NT2/D1 (cell line): ENCODE measurements at places on chromosomes 11 and 22.
A peak's percentile ranks its signal among the peaks of the same experiment; 100 is the strongest.

GRCh38 chr11:30585892-30586250, 282 bp downstream of the MPPED2 start:
- DNase-seq, result no peak

GRCh38 chr11:31806928-31807798, 4.0 kb downstream of the PAX6 start:
- no peak for DNase-seq

GRCh38 chr11:69308936-69309615, 15.1 kb downstream of the MYEOV start:
- no peak for DNase-seq

DNA sequence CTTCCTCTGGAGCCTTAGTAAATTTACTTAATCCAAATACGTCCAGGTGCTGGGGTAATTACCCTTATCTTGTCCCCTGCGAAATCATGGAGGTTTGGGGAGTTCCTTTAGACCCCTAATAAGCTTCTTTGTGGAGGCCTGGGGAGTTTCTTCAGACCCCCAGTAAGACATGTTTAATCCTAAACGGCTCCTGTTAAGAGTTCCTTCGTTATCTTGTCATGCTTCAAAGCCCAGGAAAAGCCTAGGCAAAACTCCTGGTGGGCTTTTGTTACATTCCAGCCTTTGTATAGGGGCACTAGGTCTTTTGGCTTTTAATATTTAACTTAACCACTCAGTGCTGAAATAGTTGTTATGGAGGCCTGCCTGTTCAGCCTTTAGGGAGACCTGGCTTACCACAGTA, 18.1 kb upstream of the PAMR1 start:
- DNase-seq, result no peak

DNA sequence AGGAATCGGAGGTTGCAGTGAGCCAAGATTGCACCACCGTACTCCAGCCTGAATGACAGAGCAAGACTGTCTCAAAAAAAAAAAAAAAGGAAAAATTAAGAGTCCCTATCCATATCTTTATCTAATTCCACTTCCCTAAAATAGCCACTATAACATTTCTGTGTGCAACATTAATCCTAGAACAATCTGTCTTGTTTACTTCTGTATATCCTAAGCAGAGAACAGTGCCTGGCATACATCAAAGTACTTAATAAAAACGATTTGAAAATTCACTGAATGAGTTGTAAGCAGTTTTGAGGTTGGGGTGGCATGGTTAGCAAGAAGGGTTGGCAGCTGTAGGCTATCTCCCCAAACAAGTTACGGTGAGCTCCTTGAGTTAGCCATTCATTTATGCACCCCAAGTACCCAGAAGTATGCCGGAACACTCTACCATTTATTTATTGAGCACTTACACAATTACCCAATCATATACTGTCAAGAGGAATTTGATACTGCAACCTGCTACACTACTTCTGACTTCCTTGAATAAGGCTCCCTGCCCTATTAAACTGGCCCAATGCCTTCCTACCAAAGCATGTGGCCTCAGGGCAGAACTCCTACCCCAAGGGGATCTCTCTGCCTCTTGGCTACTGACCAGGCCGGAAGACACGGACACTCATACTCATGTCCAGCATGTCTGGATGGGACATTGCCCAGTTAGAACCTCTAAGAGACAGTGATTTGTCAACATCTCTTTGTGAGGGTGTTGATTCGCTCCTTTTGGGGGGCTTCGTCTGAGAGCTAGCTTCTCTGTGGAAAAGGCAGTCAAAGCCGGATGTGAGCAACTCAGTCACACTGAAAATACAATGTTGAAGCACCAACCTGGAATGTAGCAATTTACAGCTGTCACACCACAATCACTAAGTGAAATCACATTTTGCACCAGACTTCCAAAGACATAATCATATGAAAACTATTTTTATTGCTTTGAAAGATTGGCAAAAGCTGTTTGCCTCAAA, 16.3 kb upstream of the TMEM41B start:
- DNase-seq, result no peak

- no peak for DNase-seq
Observed at GRCh38 chr11:61684870-61685616, 4.9 kb downstream of the DAGLA start.

- DNase-seq, result no peak
Observed at GRCh38 chr11:13388741-13389140, 74.3 kb downstream of the BTBD10 start.

DNA sequence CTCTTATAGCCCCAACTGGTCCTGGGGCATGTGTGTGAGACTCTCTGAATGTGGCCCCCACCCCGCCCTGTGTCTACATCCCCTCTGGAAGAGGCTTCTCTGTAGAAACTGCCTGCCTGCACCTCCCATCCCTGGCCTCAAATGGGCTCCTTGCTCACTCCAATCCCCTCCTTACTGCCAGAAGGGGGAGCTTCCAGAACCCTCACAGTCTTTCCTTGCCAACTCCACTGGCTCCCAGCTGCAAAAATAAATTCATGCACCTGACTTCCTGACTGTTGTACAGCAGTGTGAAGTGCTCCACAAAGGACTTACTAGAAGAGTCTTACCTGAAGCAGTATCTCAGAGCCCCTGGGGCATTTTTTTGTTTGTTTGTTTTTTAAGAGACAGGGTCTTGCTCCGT, 15.2 kb upstream of the SERPIND1 start:
- DNase-seq, result no peak

DNA sequence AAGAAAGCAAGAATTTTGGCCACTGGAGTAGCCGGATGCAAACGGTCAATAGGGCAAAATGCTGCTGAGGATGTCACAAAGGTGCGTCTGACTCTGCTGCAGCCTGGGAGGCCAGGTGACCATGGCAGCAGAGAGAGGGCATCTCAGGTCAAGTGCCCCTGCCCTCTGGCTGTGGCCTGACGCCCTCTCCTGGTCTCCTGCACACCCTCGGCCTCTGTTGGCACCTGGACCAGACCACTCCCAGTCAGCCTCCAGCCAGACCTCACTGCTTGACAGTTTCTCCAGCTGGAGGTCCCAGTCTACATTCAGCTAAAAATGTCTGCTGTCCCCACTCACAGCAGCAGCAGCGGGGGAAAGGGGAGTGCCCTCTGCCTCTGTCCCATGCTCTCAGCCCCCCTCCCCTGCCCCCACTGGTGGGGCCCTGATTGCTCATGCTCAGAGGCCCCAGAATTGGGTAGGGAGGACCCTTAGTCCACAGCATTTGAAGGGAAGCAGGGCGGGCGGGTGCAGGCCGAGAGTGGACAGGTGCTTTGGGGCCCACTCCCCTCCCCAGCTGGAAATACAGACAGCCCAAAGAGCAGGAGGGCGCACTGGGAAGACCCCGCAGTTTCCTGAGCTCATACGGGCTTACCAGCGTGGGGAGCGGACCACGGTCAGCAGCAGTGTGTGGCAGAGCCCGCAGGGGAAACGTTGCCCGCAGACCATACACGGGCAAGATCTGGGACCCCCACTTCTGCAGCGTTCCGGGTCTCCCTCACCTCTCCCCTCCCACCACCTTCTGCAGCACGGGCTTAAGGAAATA, 1.6 kb upstream of the BRSK2 start:
- no peak for DNase-seq

DNA sequence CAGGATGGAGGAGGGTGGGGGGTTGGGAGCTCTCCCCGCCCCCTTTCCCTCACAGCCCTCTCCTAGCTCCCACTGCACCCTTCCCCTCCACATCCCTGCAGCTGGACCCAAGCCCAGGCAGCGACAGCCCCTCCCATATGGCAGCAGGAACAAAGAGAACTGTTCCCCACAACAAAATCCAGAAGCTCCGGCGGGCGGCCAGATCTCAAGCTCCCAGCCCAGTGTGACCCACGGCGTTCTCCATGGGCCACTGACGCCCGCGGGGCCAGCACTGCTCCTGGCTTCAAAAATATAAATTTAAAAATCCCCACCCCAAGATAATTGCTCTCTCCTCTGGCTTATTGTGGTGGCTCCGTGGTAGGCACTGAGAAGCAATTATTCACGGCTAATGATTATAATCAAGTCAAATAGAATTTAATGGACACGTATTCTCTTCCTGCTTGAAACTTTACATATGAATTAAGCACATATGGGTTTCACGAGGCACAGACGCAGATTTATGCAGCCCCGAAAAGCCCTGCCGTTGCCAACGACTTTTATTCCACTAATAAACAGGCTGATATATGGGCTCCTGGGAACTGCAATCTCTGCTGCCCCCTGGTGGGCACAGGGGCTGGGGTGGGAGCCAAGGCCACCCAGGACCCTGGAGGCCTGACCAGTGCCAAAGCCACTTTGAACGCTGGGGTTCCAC, 17.5 kb downstream of the MACROD1 start:
- DNase-seq, result peak; percentile 63

DNA sequence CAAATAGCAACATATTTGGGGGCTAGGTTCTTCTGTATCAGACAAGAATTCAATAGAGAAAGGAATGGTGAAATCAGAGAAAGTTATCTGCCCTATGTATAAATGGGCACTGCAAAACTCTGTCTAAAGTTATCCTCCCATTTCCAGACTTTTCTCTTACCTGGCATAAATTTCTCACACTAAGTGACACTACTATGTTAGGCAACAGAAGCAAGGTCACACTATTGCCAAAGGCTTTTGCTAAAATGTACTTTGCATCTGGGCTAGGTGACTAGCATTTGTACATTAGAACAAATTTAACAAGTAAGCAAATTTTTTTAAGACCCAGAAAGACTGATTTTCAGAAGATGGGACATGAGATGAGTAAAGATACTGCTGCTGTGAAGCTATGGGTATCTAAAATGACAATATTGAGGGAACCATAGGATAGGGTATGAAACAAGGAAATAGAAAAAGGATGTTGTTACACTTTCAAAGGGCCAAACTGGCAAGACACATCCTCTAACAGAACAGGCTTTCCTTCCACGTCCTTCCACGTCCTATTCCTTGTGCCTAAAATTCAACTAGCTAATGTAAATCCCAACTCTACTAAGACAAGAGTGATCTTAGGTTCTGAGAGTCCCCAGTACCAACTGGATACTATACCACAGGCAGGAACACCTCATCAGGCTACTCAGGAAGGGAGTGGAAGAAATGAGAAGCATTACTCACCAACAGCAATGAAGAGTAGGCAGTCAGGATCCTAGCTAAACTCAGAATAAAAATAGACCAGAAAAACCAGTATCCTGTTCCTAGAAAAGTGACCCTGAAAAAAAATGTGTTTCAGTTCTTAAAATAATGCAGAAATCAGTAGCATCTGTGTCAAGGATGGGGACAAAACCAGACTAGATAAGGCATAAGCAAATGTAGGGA, 22.6 kb downstream of the GDPD4 start:
- no peak for DNase-seq

DNA sequence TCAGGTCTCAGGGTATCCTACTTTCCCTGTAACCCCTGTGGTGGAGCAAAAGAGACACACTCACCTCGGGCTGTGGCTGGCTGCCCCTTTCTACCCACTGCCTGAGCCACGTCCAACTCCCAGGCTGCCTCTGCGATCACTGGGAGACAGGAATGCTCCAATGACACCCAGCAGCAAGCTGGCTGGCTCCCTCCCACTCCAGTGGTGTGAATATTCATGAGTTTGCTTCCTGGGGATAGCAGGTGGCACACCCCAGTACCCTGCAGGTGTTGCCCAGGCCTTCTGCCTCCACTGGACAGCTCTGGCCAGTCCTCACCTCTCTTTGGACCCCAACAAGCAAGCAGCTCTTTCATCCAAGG, 9.7 kb downstream of the GAL3ST1 start:
- no peak for DNase-seq

- DNase-seq, result no peak
Observed at GRCh38 chr22:44407171-44407986, 90.7 kb downstream of the RTL6 start.

DNA sequence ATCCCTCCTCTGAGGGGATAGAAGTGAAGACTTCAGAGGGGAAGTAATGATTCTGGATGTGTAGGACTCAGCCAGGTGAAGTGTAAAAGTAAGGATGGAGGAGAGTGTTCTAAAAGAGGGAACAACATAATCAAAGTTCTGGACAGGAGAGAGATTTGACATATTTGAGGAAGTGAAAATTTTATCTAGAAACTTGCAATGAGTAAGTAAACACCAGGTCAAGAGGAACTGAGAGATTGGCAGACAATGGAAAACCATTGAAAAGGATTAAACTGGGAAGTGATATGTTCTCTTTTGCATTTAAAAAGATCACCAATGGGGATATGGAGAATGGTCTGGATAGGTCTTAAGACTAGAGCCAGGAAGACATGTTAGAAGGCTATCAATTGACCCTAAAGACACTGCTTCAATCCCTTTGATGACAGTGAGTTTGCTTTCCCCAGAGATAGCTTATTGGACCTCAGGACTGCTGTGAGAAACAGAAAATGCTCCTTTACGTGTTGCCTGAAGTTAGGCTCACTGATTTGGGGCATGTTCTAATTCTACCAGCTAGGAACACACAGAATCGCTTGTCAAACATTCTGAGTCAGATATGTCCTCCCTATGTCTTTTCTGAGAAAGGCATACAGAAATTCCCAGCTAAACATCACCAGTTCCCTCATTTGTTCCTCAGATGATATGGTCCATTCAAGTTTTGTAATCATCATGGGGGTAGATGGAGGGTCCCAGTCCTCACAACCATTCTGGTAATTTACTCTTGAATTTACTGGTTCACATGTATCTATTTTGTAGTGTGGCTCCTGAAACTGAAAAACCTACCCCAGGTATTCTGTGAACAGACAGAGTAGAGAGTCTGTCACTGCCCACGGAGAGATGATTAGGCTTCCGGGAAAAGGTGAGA, 144.9 kb downstream of the MAML2 start:
- DNase-seq, result no peak

DNA sequence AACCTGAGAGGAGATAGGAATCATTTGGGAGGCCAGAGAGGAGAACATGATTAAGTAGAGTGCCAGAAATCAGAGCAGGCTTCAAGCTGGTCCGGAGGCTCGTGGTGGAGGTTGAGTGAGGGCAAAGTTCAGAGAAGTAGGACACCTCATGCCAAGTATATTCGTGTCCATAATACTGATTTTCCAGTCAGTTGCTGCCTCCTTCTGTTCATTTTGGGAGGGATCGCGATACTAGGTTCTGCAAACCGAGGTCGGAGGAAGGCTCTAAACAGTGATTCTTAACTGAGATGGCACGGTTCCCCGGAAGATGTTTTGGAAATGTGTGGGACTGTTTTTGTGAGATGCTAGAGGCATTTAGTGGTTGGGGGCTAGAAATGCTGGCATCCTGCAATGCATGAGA, 13.6 kb upstream of the CD3E start:
- peak; percentile 16 for DNase-seq

DNA sequence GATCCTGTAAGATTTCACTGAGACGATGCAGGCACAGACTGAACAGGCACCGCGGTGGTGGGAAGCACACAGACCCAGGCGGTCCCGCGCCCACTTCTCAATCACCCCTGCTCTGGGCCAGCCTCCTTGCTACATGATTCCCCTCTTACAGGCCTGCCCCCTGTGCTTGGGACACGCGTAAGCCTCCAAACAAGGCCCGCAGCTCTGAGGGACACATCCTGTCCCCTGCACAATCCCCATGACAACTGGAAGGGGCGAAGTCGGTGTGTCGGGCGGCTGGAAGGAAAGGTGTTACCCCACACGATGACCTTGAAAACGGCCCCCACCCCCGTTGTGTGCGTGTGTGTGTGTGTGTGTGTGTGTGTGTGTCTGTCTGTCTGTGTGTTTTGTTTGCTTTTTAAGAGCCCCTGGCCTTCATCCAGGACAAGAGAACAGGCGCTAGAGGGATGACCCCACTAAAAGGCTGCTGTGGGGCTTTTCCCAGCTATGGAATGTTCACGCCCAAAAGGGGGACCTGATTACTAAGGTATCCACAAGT, 13.1 kb downstream of the CELSR1 start:
- no peak for DNase-seq

GRCh38 chr11:2954263-2954662, 25.0 kb upstream of the PHLDA2 start:
- no peak for DNase-seq

- no peak for DNase-seq
Observed at GRCh38 chr22:45465633-45466032, 37.0 kb upstream of the FBLN1 start.
